Activated effector memory CD4-positive, alpha-beta T cell treated with Interleukin-2 at 50 U/mL for 16 hours (primary cell): ENCODE measurements at places on chromosomes 11 and 22.

- DNase-seq: no peak
Observed at GRCh38 chr11:22775248-22775647, 54.4 kb downstream of the SVIP start.

DNA sequence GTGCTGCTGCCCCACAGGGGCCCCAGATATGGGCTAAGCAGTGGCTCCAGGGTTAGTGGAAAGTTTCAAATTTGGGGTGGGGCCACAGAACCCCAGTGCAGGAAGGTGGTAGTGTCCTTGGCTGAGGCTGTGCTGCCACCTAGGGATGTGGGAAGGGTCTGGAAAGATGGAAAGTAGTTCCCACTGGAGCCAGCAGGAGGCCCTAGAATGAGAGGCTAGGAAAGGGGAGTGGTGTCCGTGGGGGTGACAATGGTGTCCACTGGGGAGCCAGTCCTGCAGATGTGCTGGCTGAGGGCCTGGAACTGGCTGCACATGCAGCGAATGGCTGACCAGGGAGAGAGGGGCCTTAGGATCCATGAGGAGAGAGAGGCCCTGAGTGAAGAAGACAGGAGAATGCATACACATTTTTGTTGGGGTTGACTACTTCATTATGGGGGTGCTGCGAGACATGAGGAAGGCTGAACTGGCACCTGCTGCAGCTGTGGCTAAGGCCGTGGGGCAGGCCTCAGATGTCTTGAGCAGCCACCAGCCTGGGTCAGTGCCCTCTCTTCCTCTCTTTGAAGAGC is 21.1 kb downstream of the RFPL3 start:
- no peak for DNase-seq

GRCh38 chr11:35336726-35337125 is 82.6 kb downstream of the SLC1A2 start:
- no peak for DNase-seq

- no peak for DNase-seq
Observed at GRCh38 chr11:124586238-124586860, 16.6 kb downstream of the OR8A1 start.

DNA sequence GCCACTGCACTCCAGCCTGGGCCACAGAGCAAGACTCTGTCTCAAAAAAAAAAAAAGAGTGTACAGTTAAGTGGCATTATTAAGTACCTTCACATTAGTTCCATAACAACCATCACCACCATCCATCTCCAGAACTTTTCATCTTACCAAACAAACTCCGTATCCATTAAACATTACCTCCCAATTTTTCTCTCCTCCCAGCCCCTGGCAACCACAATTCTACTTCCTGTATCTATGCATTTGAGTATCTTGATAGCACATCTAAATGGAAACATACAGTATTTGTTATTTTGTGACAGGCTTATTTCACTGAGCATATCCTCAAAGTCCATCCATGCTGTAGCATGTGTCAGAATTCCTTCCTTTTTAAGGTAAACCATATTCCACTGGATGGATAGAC is 46.8 kb downstream of the DGCR2 start:
- DNase-seq: no peak

DNA sequence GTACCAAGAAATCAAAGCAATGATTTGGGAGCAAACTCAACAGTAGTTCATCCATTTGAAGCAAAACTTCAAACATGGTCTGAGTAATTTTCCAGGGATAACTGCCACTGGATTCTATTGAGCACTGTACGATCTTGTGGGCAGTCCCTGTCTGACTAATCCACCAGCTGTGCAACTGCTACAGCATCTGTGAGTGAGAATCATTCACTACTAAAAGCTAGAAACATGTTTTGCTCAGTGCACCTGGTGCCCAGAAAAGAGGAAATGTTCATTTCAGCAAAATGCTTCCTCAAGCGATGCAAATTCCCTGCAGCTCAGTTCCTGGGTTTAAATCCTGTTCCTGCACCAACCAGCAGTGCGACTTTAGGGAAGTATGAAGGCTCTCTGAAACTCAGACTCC is 1077.9 kb downstream of the DLG2 start:
- no peak for DNase-seq

DNA sequence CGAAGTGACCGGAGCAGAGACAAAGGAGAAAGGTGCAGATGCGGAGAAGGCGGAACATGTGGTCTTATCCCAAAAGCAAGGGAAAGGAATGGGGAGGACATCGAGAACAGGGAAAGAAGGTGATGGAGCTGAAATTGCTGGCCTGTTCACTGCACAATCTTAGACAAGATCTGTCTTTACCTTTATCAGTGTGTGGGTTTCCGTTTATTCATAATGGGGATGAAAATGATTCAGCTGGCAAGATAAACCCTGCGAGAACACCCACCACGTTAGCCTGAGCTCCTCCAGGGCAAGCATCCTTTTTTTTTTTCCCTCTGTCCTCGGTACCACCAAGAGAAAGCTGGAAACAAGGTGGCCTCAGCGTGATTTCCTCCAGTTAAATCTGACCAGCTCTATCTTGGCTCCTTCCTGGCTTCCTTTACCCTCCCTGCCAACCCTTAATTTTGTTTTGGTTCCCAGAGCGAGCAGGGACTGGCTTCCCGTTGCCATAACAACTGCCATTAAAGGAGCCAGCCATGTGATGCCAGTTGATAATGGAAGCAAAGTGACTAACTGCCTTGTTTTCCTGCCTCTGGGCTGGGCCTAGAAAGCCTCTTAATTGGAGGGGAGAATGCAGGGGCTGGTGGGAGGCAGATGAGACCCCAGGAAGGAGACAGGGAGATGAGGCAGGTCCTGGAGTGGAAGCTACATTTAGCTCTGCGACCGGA is 4.2 kb downstream of the SGSM1 start:
- no peak for DNase-seq

DNA sequence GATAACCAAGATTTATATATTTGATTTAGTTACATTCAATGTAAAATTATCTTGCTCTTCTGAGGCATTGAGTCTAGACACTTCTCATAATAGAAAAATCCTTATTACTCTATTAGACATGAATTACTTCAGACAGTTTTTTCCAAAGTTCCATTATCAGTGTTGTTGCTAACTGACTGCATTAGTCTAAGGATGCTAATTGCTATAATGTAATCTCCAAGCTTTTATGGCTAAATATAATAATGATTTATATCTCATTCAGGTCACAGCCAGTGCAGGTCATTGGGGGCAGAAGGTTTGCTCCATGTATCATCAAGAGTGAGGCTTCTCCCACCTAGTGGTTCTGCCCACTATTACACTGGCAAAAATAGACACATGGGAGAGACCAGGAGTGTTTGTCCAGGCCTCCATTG is 377.2 kb upstream of the DDI1 start:
- DNase-seq: no peak

- DNase-seq: no peak
Observed at GRCh38 chr11:35677904-35678303, 15.3 kb downstream of the TRIM44 start.

- DNase-seq: no peak
Observed at GRCh38 chr11:16177688-16178087, 178.7 kb downstream of the SOX6 start.

- DNase-seq: no peak
Observed at GRCh38 chr22:42528591-42529307, 9.2 kb upstream of the RRP7A start.

- DNase-seq: no peak
Observed at GRCh38 chr11:111694851-111695250, 71.3 kb downstream of the PPP2R1B start.

DNA sequence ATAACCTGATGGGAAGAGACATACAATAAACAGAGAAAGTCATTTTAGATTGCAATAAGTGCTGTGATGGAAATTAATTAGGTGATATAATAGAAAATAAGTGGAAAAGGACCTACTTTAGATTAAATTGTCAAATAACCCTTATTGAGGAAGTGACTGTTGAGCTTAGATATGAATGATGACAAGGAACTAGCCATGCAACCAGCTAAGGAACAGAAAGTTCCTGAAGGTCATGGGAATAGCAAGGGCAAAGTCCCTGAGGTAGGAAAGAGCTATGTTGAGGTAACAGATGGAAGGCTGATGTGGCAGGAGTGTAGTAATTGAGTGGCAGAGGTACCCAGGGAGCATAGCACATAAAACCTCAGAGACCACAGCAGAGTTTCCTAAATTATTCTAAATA is 135.2 kb downstream of the WNT11 start:
- no peak for DNase-seq

DNA sequence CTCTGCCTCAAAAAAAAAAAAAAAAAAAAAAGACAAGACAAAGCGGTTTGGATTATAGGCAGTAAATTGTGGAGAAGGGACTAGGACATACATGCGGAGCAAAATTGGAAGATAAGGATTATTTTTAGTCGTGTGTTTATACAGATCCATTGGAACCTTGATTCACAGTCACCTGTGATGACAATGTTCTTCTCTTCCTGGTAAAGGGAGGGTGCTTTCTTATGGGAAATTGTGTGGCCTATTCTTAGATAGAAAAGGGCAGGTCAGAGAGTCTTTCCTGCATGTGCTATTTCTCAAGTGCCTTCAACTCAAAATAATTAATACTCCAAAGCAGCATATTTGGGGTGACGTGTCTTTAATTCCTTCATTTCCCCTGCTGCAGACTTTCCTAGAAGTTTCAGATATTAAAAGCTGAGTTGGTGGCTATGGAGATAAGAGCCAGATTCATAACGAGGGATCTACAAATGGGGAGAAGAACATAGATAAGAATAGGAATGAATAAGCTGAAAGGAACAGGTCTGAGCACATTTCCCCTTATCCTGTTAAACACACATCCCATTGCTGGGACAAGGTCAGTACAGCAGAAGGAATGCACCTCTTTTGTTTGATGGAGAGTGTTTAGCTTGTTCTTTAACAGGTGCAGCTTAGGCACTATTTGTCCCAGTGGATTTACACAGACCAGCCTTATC is 22.5 kb downstream of the GSTT2B start:
- DNase-seq: no peak
